COR-L47 (cell line): ENCODE measurements at places on chromosomes 13 and 19.

GRCh38 chr19:19436137-19436691 is 30.7 kb downstream of the GATAD2A start:
- DNase-seq, result no peak

GRCh38 chr13:65260946-65261891 is 1968.9 kb downstream of the PCDH9 start:
- DNase-seq, result no peak

GRCh38 chr19:55485439-55486011 is 537 bp downstream of the NAT14 start:
- DNase-seq, result peak; percentile 51

GRCh38 chr19:31491242-31491641 is 142.0 kb upstream of the TSHZ3 start:
- DNase-seq, result no peak

DNA sequence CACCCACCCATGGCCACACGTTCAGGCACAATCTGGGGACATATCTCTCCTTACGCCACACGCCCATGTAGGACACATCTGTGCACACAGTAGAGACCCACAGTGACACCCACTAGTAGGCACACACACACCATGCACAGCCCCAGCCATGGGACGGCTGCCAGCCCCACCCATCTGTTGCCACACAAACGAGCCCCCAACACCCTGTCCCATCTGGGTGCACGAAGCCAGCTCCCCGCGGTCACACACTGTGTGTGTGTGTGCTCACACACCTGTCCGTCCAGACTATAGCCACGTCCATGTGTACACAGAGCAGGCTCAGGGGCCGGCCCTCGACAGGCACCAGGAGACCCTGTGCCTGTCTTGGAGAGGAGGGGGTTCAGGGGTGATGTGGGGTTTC is 10.6 kb downstream of the ERFL start:
- no peak for DNase-seq

DNA sequence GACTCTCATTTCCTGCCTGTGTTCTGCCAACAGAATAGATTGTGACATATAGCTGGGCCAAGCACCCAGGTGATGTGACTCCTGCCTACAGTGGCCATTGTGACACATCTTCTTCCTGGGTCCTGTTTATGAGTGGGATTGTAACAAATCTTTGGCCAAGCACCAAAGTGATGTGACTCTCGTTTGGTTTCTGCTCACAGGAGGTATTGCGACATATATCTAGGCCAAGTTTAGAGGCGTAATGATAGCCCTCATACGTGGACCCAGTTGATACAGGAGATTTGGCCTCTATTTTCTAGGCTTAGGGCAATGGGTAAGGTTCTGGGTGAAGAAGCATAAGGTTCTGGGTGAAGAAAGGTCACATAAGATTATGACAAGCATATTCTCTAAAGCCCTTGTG is 76.2 kb downstream of the ZNF208 start:
- no peak for DNase-seq

DNA sequence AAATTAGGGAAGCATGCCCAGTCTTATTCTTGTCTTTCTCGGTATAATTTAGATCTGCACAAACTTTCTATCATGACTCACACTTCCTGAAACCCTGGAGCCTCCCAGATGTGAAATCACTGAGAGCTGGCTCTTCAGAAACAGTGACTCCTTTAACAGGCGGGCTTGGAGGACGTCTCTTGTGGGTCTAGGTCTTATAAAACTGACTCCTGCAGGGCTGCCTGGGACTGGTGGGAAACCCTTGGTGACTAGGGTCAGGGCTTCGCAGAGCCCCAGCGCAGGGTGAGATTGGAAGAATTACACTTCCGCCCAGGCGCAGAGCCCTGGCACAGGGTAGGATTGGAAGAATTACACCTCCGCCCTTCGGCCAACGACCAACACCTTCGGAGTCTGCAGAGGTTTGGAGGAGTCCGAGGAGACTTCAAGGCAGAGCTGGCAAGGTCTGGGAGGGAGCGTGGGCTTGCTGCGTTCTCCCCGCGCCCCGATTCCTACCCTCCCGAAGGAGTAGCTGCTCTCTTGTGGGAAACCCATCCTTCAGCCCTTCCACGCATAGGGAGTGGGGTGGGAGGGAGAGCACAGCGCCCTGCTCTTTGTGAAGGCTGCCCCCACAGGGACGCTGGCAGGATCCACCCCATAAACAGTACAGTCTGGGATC is 43.4 kb upstream of the MAP3K10 start:
- no peak for DNase-seq

GRCh38 chr19:11435057-11435832 is at the start of the genes ODAD3 and PRKCSH:
TSS of gene ODAD3 (minus strand) at chr19:11435121. CDS start at chr19:11435016, 105 bp downstream.
TSS of gene PRKCSH (plus strand) at chr19:11435635. CDS start at chr19:11436118, 483 bp downstream.
- peak; percentile 100 for DNase-seq

DNA sequence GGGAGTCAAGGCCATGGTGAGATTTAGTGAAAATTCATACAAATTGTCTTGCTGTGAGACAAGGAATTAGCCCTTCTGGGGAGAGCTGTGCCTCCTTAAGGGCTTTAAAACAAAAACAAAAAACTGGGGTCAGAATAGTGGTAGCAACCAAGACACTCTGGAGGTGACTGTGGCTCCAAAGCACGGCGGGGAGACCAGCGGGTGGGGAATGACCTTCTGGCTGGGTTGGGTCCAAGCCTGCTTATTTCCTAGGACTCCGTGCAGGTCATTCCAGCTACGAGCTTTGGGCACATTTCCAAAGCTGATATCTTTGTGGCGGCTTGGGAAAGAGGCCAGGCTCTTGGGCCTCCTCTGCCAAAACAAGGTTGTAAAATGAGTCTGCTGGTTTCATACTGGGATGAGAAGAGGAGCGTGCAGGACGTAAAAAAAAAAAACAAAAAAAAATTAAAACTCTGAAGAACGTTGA is 348.3 kb downstream of the UQCRFS1 start:
- no peak for DNase-seq

DNA sequence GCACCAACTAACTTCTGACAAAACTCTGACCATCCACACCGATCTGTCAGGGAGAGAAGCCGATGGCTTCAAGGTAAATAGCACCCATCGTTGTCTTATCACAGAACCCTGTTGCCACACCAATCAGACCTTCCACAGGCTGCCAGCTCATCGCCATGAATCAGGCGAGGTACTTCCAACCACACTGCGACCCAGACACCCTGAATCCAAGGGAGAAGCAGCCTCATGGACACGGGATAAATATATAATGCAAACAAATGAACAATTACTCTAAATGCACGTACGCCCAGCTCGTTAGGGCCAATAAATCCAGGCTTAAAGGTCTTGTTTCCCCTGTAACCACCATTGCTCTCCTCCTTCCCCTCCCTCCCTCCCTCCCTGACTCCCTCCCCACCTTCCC is 20.8 kb downstream of the RANBP3 start:
- DNase-seq, result peak; percentile 34

- no peak for DNase-seq
Measured at GRCh38 chr13:51444922-51445321, 7.9 kb downstream of the INTS6 start.

DNA sequence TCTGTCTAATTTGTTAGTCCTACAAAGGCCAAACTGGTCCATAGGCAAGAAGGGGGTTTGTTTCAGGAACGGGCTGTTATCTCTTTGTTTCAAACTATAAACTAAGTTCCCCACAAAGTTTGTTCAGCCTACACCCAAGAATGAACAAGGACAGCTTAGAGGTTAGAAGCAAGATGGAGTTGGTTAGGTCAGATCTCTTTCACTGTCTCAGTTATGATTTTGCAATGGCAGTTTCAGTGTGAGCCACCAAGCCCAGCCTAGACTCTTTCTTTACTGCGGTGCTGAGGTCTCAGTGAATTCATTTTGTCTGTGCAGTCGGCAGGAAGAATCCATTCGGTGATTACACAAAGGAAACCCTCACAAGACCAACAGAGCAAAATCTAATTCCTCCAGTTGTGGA is 56.6 kb upstream of the ABCC4 start:
- no peak for DNase-seq

DNA sequence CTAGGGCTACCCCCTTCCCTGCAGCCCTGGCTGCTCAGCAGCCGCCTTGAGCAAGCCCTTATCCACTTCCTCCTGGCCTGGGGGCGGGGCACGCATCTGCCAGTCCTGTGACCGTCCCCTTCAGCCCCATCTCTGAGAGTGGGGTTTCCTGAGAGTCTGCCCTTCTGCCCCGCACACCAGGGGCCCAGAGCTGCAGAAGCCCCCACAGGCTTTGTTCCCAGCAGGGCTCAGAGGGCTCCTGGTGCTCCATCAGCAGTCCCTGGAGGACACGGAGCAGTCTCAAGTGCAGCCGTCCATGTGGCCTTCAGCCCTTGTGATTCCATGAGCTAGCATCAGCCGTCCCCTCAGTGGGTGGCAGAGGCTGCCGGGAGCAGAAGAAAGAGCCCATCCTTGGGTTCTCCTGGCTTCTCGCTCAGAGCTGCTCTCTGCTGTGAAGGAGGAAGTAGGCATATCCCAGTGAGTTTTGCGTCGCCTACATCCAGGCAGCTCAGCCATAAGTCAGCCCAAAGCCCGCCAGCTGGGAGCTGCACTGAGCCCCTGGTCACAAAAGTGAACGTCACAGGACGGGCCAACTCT is 16.3 kb downstream of the MYO9B start:
- DNase-seq, result no peak

DNA sequence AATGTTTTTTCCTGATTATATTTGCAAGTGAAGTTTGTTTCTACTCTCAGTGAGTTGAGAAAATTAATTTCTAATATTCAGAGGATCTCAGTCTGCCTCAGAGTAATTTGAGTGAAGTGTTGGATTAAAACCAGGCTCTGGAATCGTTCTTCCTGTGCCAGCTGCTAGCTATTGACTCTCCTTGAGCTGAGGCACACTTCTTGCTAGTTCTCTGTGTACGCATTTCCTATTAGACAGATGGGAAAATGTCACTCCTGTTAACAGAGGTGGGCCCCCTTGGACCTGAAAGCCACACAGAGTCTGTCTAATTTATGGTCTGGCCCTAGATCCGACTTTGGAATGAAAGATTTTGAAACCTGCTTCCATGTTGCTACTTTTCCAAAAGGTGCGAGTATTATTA is 107.6 kb upstream of the RNF113B start:
- DNase-seq, result no peak

GRCh38 chr13:83086948-83087347 is 795.3 kb downstream of the SLITRK1 start:
- DNase-seq, result no peak

DNA sequence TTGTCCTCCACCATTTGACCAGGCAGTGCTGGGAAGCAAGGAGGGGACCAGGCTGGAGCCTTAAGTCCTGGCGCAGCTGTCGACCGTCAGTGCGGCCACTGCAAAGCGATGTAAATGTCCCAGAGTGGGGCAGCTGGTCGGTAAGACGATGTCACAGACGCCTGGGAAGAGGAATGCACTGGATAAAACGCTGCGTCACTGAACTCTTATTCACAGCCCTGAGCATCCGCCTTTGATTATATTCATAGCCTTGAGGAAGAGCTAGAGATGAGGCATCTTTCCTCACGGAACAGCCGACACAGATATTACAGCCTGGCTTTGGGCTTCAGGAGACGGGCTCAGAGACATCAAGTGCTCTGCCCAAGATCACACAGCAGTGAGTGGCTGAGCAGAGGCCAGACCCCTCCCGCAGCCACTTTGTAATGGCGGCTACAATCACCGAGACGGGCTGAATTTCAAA is 17.6 kb upstream of the TUBGCP3 start:
- DNase-seq, result no peak

GRCh38 chr13:39599842-39600241 is 3.2 kb downstream of the LHFPL6 start:
- no peak for DNase-seq

DNA sequence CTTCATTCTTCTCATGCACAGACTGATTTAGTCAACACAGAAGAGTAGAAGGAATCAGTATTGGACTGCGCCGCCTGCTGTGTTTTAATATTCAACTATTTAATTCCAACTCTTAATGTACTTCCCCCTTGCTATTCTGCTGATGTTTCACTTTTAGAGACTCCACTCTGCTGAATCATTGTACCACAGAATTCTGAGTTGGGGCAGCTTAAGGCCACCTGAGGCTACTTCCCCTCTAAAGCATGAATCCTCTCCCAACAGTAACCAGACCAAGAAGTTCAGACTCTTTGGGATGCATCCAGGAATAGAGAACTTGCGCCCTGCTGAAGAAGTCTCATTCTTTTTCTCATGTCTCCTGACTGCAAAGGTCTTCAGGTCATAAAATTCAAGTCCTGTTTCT is 708.8 kb downstream of the UQCRFS1 start:
- DNase-seq, result no peak

- DNase-seq, result no peak
Measured at GRCh38 chr13:40562975-40563349, 103.5 kb downstream of the FOXO1 start.

DNA sequence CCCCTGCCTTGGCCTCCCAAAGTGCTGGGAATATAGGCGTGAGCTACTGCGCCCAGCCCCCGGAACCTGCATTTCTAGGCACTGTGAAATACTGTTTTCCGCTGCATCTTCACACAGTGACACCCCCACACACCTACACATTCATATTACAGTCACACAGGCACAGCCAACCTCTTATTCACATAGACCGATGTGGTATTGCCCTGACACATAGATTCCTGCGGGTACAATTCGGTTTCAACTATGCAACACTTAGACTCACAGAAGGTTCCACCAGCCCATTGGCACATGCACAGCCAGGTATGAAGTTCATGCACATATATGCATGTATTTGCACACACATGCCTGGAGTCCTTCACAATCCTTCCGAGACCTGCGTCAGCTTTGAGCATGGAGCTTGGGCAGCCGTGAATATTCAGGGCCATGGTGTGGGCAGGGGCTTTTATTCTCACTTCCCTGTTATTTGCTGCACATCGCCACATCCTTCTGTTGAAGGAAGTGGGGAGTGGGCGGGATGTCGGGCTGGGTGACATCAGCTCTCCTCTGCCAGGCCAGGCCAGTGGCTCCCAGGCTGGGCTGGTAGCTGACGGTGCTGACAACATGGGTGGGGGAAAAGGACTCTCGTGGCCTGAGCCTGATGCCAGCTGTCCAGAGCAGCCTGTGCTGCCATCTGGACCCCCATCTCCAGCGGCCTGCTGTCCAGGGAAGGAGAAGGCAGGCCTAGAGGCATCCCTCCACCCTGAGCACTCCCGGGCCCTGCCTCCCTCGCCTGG is 5.4 kb upstream of the CDC37 start:
- no peak for DNase-seq

DNA sequence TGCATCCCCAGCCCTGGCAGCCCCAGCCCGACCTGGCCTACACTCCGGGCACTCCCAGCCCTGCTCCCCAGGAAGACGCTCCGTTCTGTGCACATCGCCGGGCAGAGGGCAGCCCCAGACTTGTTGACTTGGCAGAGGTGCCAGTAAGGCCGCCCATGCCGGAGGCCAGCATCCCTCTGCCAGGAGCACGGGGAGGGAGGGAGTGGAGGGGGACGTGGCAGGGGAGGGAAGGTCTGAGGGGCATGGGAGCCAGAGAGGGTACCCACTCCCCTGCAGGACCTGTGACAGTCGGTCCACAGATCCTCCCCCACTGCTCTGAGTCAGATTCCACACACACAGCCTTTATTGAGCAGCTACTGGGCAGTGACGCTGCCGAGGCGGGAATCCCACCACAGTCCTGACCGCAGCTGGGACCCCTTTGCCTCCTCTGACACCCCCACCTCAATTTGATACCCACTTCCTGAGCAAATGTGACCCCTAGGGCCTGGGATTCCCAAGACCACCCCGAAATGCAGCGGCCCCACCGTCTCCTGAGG is 1.9 kb upstream of the NKPD1 start:
- DNase-seq, result no peak
